Endodermal cell (in vitro differentiated cells): ENCODE measurements at places on chromosomes 1 and 21. TPM values are rescaled to one million over a fixed set of nuclear protein-coding genes. Genes with fewer than 3 reads are reported as not detected.

CYP4Z1 gene
- total RNA-seq = 0.31 TPM in 1 of 3 replicates, not detected in the others

KCNT2 gene
- total RNA-seq = 6.9 and 9.1 TPM in 2 replicates

DPT gene
- total RNA-seq = not detected in 3 replicates

CRP gene
- total RNA-seq = not detected in 2 replicates

PSEN2 gene
- total RNA-seq = 21.0 and 25.2 TPM in 2 replicates

HEYL gene
- 1.3 to 1.9 TPM (median 1.5 TPM) in 3 replicates for total RNA-seq

AMPD1 gene
- total RNA-seq = not detected in 3 replicates

UTS2 gene
- total RNA-seq = not detected in 2 replicates

GRCh38 chr1:48049823-48050535 is 52.8 kb upstream of the TRABD2B start:
- peak; percentile 76 for DNase-seq

DNA sequence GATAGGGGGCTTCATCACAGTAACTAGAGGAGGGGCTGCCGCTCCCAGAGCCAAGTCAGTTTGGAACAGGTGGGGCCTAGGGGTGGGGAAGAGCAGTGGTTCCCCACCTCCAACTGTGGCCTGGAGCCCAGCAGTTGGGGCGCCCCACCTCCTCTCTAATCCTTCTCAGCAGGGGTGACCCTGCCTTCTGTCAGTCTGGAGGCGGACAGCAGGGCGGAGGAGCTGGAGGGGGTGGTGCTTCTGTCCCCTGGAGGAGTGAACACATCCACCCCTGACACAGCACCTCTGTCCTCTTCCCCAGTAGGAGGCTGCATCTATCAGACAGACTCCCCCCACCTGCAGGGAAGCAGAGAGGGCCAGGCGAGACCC is 73.8 kb downstream of the MRPL37 start:
- peak; percentile 84 for DNase-seq

DNA sequence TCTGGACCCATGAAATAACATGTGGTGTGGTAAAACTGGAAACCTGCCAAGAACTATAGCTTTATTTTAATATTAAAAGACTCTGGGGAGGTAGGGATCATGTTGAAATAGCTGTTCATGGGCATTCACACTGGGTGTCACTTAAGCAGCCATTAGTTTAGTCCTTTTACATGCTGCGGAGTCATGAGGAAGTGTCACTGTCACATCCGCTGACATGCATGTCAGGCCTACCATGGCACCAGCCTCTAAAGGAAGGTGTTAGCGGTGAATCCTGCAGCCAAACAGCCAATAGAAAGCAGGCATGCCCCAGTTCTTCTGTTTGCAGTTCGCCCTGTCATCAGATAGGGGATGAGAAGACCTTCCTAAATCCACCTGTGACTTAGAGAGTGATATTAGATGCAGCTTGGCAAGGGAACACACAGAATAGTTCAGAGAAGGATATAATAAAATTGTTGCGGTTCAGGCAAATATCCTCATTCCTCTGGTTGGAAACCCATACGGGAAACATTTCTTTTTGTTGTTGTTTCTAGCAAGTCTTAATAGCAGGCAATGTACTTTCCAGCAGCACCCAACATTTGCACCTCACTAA is 100.4 kb downstream of the CACHD1 start:
- no peak for DNase-seq

GRCh38 chr1:218752126-218752525 is 407.0 kb downstream of the TGFB2 start:
- DNase-seq = no peak

GRCh38 chr1:212375986-212376385 is 38.7 kb downstream of the PACC1 start:
- DNase-seq = no peak

- DNase-seq = peak; percentile 91
Observed at GRCh38 chr1:7783178-7783711, 846 bp upstream of the PER3 start.

- DNase-seq = no peak
Observed at GRCh38 chr1:51520700-51521248, 1.7 kb upstream of the EPS15 start.

DNA sequence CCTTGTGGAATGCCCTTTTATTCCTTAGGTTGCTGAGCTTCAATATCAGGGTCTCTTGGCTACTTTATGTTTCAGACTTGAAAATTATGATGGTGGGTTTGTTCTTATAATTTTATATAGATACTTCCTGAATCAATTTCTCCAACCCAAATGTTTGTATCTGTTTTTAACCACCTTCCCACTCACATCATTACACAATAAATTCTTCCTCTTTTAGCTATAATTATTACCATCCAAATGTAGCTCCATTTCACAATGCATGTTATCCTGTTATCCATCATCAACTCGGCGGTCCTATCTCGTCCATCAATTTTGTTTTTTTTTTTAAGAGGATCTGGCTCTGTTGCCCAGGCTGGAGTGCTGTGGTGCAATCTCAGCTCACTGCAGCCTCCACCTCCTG is 357.6 kb upstream of the ZP4 start:
- no peak for DNase-seq

- no peak for DNase-seq
Observed at GRCh38 chr1:238409932-238410331, 519.2 kb upstream of the ZP4 start.

GRCh38 chr21:44494956-44495355 is 39.6 kb downstream of the LRRC3 start:
- no peak for DNase-seq

GRCh38 chr1:55071477-55071876 is 32.1 kb downstream of the PCSK9 start:
- DNase-seq = peak; percentile 87

DNA sequence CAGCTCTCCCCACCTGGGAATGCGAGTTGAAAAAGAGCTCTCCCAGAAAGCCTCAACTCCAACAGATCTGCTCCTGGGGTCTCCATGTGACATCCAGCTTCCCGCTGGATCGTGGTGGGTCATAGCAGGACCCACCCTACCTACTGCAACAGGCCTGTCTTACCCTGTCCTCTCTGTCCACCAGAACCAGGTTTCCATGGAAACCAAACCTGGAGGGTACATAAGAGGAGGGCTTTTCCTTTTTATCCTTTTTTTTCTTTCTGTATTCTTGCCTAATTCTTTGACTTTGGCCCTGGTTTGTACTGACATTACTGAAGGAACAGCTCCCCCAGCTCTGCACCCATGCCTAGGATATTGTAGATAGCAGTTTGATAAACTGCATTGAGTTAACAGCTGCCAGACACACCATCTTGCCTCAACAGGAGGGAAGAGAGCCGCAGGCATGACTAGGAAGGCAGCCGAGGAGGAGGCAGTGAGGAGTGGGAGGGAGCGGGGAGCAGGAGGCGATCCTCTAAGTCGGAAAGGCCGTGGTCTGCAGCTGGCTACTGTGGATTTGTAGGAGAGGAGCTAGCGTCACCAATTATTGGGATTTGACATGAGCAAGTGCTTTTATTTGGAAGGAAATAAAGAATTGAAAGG is 9.7 kb upstream of the FMOD start:
- DNase-seq = no peak

- DNase-seq = peak; percentile 48
Observed at GRCh38 chr1:91066538-91066937, 44.7 kb upstream of the ZNF644 start.

DNA sequence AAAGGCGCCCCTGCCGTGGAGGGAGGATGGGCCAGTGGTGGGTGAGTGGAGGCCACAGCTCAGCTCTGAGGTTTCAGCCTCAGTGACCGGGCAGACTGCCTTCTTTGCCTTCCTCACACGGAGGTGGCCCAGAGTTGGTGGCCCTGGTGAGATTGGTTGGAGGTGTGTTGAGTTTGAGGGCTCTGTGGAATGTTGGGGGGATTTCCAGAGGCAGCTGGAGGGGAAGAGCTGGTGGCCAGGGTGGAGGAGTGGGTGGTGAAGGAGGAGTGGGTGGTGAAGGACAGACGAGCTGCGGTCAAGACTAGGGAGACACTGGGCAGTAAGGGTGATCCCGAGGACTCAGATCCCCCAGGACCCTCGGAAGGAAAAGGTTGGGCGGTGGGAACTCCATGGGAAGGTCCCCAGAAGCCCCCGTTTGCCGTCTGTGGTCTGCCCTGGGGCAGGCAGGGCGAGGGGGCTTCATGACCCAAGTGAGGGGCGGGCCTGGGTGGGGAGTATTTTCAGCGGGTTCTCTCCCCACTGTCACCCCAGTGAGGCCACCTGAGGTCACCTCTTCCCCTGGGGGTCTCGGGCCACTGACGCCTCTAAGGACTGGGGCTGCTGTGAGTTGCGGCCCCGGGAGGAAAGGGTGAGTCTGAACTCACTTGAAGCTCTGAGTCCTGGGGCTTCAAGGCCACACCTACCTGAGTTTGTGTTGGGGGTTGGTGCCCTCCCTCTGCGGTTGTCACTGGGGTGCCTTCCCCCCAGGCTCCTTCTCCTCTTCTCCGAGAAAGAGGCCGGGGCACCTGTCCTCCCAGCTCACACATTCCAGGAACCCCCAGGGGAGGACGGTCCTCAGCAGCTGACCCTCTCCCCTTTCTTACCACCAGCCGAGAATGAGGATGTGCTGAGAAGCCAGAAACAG is 22.7 kb upstream of the PIK3CD start:
- no peak for DNase-seq

GRCh38 chr1:229365569-229365968 is 22.7 kb upstream of the CCSAP start:
- no peak for DNase-seq

GRCh38 chr1:66214901-66215300 is 319.1 kb upstream of the SGIP1 start:
- DNase-seq = no peak
